ENCODE measurements at places on chromosomes 13 and 19.

DNA sequence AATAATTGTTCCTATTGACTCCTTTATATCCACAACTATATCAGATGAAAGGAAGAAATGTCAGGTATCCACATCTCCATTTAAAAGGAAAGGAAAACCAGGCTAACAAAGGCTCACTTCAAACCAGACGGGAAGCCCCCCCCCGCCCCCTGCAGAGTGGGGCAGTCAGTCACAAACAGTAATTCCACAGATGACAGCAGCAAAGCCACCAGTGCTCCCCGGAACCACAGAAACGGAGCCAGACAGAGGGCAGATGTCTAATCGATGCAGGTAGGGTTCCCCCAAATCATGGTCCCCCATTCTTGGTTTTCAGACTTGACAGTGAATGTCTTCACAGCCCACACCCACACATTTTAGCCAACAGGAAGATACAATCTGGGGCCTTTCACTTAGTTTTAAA lies 100.8 kb downstream of the STK24 start:
- DNase-seq, result no peak

GRCh38 chr13:73096638-73097037 lies 37.8 kb downstream of the KLF5 start:
- no peak for DNase-seq

GRCh38 chr13:81139987-81140386 lies 799.1 kb upstream of the SPRY2 start:
- DNase-seq, result no peak

- no peak for DNase-seq
Observed at GRCh38 chr13:110344320-110344719, 37.2 kb downstream of the COL4A2 start.

DNA sequence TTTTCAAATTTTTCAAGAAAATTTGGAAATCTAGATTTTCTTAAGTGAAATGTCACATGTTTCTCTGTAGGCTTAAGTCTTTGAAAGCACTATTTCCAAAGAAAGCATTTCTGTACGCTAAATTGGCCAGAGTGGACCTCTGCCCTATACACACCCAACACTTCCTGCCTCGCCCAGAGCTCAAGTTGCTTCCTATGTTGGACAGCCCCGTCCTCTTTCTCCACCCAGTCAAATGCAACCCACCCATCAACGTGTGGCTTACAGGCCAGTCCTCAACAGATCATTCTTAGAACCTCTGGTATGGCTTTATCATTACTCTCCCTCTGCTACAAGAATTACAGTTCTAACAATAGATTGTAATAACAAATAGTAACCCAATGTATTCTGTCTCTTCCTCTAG lies 24.2 kb downstream of the KLF12 start:
- no peak for DNase-seq

GRCh38 chr19:19746286-19747213 lies 13.6 kb upstream of the ZNF14 start:
- DNase-seq, result no peak

DNA sequence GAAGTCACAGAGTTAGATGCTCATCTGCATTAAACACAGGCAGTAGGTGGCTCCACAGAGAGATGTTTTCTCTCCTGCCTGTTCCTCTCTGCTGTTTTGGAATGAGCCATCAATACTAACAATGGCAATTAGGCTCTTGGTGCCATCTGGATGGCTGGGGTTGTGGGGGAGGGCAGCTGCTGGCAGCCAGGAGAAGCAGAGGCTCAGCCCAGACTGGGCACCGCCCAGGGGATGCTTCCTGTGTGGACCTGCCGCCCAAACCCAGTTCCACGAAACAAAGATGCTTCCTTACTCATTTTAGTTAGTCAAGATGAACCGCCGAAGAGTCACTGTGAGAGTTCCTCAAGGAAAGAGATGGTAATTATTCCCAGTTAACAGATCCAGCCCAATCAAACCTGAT lies 50.8 kb upstream of the PCDH8 start:
- DNase-seq, result no peak

DNA sequence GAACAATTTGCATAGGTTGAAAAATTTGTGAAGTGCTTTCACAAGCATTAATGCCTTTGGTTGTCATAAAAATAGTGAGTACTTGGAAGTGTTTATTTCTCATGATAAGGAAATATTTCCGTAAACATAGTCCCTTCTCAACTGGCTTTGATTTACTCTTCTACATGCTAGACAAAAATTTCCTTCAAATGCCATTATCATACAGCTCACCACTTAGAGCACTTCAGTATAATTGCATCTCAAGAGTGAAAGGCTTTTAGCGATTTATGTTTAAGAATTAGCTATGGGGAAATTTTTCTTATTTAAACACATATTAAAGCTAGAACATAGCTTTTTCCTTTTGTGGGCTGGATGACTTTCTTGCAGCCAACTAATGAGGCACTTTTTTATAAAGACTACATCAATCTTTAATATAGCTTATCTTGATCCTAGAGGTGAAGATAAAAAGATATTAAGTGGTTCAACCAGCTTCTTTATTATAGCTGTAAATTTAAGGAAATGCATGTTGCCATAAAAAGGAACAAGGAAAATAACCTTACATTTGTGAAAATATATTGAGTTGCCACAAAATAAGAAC lies 656.8 kb downstream of the SLITRK6 start:
- DNase-seq, result no peak

DNA sequence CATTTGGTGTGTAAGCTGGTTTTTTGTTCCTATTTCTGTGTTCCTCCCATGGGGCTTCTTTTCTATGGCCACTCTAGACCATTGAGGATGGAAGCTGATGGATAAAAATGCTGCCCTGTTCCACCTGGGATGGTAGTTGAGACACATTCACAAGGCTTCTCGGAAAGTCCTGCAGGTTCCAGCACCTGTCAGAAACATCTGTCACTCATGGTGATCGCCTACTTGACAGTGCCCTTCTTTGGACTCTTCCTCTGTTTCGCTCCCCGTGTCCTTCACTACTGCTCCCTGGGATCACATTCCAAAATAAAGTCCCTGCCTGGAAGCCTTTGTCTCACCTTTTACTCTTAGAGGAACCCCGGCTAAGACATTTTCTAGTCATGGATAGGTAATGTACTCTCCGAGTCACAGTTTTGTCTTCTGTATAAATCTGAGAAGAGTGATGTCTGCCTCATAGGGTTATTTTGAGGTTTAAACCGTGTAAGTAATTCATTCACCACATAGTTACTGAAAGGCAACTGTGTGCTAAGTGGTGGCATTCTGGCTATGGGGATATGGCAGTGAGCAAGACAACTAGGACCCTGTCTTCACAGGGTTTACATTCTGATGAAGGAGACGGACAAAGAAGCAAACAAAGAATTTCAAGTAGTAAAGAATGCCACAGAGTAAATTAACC lies 21.0 kb downstream of the UBAC2 start:
- no peak for DNase-seq

GRCh38 chr19:1025960-1026782 lies at the start of gene CNN2:
Gene CNN2, plus strand, starts transcription at chr19:1026608. Its CDS starts 54 bp downstream, at chr19:1026662.
- peak; percentile 85 for DNase-seq

DNA sequence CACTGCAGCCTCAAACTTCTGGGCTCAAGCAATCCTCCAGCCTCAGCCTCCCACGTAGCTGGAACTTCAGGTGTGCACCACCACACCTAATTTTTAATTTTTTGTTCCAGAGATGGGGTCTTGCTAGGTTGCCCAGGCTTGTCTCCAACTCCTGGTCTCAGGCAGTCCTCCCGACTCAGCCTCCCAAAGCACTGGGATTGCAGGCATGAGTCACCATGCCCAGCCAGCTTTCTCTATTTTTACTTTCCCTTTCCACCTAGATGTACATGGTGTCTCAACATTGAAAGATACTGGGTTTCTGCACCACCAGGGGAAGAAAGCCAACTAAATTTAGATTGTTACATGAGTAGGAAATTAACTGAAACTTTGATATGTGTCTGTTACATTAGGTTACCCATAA lies 13.8 kb upstream of the ZNF846 start:
- DNase-seq, result peak; percentile 30

- DNase-seq, result no peak
Observed at GRCh38 chr13:97240788-97241734, 18.9 kb downstream of the MBNL2 start.

DNA sequence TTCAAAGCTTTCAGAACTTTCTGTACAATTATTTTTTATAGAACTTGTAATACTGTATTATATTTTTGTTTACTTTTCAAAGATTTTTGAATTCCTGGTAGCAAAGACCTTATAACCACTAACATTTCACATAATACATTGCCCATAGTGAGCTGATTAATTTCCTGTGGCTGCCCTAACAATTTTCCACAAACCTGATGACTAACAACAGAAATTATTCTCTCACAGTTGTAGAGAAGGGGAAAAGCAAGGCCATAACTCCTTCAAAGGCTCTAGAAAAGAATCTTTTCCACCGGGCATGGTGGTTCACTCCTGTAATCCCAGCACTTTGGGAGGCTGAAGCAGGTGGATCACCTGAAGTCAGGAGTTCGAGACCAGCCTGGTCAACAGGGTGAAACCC lies 19.1 kb downstream of the KLF12 start:
- DNase-seq, result peak; percentile 86

- no peak for DNase-seq
Observed at GRCh38 chr19:50413096-50413495, 5.6 kb upstream of the SPIB start.

GRCh38 chr13:49633710-49634109 lies 5.4 kb downstream of the ARL11 start:
- DNase-seq, result no peak

- no peak for DNase-seq
Observed at GRCh38 chr13:51697855-51698254, 106.1 kb downstream of the DHRS12 start.

DNA sequence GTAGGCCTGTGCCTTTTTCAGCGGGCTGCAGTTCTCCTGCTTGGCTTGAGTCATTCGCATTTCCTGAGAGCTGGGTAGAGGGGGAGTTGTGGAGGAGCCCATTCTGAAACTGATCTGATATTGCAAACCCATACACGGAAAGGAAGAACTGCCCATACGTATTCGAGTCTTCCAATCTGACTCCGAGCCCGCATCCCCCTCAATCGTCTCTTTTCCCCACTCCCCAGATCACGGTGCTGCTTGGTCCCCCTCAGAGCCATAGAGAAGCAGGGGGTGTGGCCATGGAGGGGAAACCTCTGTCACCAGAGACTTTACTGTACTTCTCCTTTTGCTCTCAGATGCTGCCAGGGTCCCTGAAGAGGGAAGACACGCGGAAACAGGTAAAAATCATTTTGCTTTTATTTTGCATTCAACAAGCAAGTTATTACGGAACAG lies at the start of gene CD22:
Gene CD22, plus strand, starts transcription at position 337 of the 435 bp plus-strand sequence. CDS start 2,854 bp downstream, outside the sequence.
- DNase-seq, result no peak

- no peak for DNase-seq
Observed at GRCh38 chr19:55611300-55611982, 6.0 kb downstream of the ZNF865 start.

GRCh38 chr19:50328224-50328872 lies 829 bp downstream of the KCNC3 start:
- no peak for DNase-seq

GRCh38 chr19:392375-392970 lies 16.5 kb downstream of the C2CD4C start:
- DNase-seq, result no peak

GRCh38 chr19:7868671-7869452 lies 5.3 kb downstream of the PRR36 start:
- peak; percentile 77 for DNase-seq

DNA sequence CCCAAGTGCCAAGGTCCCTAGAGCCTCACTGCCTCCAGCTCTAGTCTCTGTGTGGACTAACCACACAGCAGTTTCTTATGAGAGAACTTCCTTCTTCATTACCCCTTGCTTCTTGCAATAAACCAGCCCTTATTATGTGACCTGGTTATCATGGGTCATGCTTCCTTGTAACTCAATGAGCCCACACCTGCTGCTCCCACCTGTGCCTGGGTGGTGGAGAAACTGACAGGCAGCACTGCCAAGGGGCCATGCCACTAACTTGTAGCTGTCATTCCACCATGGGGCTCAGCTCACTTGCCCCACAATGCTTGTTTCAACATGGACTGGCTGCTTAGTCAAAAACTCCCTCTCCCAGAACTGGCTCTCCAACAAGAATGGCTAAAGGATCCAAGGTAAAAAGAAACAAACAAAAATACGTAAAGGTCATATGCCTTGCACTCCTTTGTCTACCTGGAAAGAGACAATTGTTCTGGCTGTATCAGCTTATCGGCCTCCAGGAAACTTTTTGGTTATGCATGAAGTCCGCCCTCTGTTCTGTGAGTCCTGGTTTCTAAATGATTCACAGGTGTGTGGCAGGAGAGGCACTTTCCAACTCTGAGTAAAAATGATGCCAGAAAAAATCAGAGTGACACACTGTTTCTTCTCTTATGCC lies 446.4 kb downstream of the COG6 start:
- DNase-seq, result no peak

- DNase-seq, result no peak
Observed at GRCh38 chr13:64704121-64704649, 2526.0 kb downstream of the PCDH9 start.

GRCh38 chr19:51660975-51661600 lies 14.5 kb upstream of the SIGLEC14 start:
- DNase-seq, result peak; percentile 76

DNA sequence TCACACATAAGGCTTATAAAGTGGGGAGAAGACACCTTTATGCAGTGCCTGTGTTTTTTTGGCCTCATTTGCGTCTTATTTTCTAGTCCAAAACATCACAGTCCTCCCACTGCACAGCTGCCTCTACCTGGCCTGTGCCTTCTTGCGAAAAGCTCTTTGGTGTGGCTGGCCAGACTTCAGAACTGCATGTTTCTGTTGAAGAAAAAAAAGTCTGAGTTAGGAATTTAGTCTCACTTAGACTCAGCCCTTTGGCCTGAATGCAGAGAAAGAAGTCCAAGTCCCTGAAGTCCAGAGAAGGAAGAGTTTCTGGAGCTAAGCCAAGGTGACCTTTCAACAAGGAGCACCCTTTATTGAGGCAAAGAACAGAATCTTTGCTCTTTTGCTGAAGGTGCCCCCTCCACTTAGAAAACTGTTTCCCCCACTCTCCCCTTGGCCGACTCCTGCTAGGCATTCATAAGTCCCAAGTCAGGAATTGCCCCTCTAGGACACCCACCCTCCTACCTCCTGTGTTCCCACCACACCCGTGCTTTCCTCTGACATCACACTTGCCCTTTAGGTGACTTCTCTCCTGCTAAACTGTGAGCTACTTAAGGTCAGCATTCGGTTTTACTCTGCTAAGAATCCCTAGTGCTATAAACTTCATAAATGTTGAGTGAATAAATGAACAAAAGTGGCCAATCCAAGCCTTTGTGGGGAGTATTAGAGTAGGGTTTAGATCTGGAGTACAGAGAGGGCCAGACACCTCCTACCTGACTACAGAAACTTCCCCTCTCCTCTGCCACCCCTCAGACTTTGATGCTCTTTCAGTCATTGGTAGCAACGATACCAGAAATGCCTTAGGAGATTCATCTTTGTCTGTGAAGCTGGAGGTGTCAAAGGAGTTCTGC lies 226.8 kb downstream of the LACC1 start:
- no peak for DNase-seq

DNA sequence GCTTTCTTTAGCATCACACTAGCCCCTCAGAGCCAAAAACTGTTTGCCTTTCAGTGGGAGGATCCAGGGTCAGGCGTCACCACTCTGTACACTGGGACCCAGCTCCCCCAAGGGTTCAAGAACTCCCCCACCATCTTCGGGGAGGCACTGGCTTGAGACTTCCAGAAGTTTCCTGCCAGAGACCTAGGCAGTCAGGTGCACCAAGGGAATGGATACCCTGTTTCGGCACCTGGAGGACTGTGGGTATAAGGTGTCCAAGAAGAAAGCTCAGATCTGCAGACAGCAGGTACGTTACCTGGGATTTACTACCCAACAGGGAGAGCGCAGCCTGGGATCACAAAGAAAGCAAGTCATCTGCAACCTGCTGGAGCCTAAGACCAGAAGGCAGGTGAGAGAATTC lies 603.0 kb downstream of the UQCRFS1 start:
- no peak for DNase-seq
